ENCODE measurements at places on chromosomes 12 and 14.

GRCh38 chr14:24092505-24093206, 1.5 kb upstream of the PCK2 start:
- DNase-seq = no peak

DNA sequence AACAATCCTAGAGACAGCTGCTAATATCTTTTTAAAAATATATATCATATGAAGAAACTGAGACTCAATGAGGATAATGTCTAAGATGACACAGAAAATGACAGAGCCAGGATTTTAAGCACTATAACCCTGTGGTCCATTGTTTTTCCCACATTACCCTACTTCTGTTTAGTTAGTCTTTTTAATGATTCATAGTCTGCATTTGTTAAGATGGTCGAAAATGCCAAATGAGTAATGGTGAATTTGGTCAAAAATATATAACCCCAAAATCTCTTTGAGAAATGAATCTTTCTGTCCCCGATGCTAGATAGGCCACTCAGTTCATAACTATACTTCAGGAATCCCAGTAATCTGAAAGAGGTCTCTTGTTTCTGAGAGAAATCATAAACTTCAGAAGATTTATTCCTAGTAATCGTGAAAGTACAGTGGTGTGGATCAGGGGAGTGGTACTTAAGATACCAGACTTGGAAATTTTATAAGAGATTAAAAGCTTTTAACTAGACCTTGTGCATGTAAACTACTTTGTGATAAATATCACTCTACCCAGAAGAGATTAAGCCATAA, 10.8 kb downstream of the RTRAF start:
- no peak for DNase-seq

DNA sequence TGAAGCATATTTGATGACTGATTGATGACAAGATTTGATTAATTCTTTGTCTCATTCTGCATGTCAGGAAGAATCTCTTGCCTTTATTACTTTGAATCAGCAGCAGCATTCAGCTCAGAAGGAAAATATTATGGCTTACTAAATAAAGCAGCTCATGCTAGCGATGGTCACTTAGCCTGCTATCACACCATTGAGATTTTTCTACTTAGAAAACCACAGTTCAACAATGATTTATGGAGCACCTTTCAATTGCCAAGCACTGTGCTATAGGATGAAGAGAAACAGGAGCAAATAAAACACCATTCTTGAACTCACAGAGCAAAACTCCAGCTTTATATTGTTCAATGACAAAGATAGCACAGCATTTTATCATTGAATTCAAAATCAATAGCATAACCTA, 197.7 kb downstream of the CPNE8 start:
- DNase-seq = no peak

GRCh38 chr14:94936401-94936892, 166.5 kb upstream of the GSC start:
- no peak for DNase-seq

GRCh38 chr14:39581474-39581873, 149.2 kb upstream of the FBXO33 start:
- no peak for DNase-seq

- no peak for DNase-seq
Observed at GRCh38 chr12:31234053-31234840, 91.7 kb downstream of the SINHCAF start.

GRCh38 chr12:127767656-127768055, 499.3 kb upstream of the TMEM132C start:
- no peak for DNase-seq

DNA sequence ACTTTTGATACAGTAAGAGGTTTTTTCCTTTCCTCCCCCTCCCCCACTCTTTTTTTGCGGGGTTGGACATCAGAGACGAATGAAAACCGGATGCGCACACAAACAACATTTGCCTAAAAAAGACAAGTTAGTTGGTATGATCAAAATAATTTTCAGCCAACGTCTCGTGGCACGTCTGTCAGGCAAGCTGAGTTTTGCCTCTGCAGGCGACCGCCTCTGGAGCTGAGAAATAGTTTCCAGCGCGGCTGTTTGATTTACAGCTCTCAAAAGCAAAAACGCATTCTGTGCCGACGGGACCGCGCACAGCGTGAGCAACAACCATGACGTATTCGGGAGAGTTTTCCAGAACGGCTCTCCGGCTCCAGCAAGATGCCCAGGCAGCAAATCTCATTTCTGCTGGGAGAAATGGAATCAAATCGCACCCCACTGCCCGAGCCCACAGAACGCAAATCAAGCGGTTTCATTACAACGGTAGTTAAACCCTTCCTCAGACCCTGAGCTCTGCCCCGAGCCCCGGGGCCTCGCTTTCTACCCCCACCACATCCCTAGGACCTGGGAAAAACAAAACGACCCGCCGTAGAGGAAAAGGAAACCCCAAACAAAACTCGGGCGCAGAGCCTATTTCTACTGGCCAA, 14.2 kb upstream of the CALM1 start:
- peak; percentile 79 for DNase-seq

- DNase-seq = no peak
Observed at GRCh38 chr12:95857156-95857555, 1.6 kb upstream of the SNRPF start.

DNA sequence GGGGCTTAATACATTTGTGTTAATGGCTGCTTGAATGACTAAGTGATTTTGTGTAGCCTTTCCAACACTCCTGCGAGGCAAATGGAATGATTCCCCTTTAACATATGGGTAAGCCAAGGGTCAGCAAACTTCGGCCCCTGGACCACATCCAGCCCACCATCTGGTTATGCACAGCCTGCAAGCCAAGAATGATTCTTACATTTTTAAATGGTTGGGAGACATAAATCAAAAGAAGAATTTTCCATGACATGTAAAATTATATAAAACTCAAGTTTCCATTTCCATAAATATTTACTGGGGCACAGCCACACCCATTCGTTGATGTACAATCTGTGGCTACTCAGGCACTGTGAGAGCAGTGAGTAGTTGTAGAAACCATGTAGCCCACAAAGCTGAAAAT, 9.0 kb downstream of the SLC8B1 start:
- DNase-seq = no peak

GRCh38 chr12:106120519-106121105, 18.1 kb downstream of the NUAK1 start:
- DNase-seq = no peak

DNA sequence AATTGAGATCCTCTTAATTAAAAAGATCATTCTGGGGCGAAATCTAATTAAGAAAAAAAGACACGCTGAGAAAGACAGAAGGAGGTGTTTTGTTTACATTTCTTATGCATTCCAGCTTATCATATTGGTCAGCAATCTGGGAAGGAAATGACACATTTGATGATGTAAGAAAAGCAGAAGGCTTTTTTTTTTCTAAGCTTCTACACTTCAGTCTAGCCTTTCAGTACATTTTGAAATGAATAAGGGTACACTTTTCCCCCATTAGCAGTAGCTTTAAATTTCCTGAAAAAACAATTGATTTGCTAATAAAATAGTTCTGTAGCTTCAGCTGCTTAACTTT, 5.9 kb upstream of the GSC start:
- DNase-seq = no peak

- no peak for DNase-seq
Observed at GRCh38 chr14:89226801-89227495, 190.1 kb downstream of the FOXN3 start.

DNA sequence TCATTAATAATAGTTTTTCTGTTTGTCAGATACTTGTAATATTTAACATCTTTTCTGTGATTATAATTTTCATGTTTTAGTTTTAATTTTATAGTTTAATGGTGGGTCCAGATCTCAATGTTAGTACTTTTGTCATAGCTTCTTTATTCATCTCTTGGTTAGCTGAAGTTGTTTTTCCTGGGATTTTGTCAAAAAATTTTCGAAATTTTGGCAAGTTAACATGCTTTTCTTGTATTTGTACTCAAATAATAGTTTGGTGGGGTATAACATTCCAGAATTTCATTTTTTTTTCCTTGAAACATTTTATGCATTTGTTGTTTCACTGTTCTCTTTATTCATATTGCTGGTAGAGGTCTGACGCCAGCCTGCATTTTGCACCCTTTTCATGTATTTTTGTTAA, 45.5 kb downstream of the KTN1 start:
- DNase-seq = no peak

DNA sequence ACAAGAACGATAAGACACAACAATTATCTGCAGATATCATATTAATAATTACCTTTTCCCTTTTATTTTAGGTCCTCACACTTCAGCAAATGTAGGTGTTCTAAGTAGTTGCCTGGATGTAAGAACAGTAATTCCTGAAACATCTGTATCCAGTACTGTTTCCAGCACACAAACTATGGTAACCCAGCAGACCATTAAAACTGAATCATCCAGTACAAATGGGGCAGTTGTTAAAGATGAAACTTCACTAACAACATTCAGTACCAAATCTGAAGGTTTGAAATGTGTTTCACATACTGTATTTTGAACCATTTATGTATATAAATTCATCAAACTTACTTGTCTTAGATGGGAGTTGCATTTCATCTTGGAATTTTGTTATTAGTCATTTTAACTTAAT, 31.0 kb downstream of the HCFC2 start:
- DNase-seq = no peak

DNA sequence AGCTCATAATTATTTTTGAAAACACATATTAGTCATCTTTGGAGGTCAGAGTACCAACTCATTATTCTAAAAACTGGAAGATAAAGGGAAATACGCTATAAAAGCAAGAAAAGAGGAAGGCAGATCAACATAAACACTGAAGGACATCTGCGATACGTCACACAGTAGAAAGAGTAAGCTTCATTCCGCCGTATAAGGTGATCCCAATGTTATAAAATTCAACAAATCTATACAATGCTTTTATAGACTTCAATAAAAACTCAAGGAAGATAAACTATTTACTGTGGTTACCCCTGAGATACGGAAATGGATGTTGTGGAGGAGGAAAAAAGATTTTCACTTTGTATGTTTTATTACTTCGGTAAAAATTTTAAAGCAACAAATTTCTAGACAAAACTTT, 92.6 kb downstream of the ITPR2 start:
- DNase-seq = no peak

GRCh38 chr12:92568691-92569090, 134.1 kb upstream of the PLEKHG7 start:
- DNase-seq = no peak

DNA sequence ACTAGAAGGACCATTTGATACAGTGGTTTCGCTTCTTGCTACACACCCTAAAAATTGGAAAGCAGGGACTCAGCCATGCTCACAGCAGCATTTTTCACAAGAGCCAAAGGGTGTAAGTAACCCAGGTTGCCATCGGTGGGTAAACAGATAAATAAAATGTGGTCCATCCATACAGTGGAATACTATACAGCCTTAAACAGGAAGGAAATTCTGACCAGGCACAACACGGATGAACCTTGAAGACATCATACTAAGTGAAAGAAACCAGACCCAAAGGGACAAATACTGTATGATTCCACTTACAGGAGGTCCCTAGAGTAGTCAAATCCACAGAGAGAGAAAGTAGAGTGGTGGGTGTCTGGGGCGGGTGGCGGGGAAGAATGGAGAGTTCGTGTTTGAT, 220.9 kb downstream of the PHETA1 start:
- no peak for DNase-seq

GRCh38 chr14:45664668-45665356, 411.8 kb upstream of the MIS18BP1 start:
- DNase-seq = no peak

- no peak for DNase-seq
Observed at GRCh38 chr12:52279422-52280318, 5.2 kb downstream of the KRT86 start.

DNA sequence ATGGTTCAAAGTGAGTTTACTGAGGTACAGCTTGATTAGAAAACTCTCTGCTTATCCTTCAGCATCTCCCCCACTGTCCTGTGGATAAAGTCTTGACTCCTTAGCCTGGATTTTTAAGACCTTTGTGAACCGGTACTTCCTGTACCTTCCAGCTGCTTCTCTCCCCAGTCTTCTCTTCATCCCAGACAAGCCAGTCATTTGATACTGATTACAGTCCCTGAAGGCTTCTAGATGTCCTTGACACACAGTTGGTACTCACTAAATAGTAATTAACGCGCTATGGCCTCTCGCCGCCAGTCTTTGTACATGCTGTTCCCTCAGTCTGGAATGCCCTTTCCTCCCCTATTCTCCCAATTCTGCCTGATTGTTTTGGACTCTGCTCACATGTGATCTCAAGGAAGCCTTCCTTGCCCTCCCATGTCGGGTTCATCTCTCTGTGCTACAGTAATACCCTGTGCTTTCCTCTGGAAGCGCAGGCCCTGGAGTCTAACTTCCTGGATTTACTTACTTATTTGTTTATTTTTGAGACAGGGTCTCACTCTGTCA, 50.6 kb upstream of the PTGR2 start:
- no peak for DNase-seq

DNA sequence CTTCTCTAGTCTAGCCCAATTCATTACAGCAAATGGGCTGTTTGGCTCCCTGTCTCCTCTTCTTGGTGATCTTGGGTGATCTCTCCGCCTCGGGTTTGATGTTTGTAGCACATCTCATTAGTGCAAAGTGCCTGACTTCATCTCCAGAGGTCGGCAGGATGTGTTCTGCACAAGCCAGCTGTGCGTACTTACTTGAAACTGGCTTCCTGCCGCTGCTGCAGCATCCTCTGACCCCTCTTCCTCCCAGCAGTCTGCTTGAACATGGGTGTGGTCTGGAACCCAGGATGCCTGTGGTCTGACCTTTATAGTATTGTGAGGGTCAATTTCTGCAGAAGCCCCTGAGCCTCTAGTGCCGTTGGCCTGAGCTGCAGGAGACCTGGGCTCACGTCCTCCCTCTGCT, 99.2 kb downstream of the BEGAIN start:
- no peak for DNase-seq

DNA sequence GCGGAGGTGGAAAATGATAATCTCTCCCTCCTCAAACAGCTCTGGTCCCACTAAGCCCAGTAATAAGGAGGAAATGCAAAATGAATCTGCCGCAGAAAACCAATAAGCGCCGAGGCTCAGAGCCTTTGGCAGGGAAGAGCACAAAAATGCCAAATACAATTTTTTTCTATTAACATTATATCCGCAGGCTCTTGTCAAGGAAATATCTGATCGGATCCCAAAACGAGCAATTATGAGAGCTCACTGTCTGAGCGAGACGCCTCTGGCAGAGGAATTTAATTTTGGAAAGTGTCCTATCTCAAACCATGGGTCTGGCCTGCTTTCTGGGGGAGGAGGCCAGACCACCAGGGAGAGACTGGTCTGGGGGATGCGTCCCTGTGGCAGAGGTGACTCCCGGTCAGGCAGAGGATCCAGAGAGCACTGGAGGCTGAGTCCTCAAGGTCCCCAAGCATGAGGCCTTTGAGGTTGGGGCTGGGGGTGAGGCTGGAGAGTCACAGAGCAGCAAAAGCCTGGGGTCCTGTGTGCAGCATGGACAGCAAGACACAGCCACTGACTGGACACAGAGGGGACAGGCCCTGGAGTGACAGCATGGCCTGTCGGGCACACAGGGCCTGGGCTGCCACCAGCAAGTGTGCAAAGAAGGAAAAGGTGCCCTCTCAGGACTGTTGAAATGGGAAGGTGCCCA, 342.8 kb upstream of the SFSWAP start:
- DNase-seq = no peak

DNA sequence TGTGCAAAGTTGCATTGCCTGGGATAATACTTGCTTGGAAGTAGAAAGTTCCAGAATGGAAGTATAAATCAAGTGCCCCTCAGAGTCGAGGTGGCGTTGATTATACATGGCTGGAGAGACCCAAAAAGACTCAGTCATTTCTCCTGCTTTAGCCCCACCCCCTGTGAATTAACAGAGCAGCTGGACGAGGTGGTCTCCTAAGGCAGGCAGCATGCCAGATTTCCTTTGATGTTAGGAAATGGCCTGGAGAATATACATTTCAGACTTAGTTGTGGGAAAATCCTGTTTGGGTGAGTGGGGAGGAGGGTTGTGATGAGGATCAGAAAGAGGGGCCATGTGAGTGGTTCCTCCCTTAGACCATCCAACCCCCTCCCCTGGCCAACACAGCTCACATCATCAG, 406.1 kb upstream of the TMPO start:
- no peak for DNase-seq

Measured in CD4-positive, alpha-beta memory T cell (primary cell).